Activated CD8-positive, alpha-beta memory T cell treated with anti-CD3 and anti-CD28 coated beads for 4 hours (primary cell): ENCODE measurements at places on chromosomes 5 and 9.

DNA sequence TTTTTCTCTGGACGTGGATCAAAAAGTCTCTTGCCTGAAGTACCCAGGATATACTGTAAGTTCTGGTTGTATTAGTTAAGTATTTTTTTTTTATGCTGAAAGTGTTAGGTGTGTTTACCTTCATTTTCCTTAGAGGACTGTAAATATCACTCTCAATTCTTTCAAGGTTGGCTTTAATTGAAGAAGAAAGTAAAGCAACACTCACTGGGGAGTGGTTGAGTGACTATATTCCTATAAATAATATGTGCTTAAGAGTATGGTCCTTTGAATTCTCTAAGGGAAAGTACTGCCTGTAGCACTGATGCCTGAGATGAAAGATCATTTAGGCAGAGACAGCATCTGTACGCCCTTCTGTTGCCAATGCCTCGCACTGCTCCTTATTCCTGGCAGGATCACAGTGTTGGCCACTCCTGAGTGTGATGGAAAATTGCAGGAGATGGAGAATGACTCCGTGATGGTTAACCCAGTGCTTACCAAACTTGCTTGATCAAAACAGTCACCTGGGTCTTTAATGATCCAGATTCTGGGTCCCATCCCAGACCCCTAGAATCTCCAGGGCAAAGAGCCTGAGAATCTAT is 182.0 kb upstream of the MPDZ start:
- DNase-seq, result no peak

- DNase-seq, result no peak
These were observed 760.0 kb upstream of the FAM174A start for GRCh38 chr5:99775189-99775588.

DNA sequence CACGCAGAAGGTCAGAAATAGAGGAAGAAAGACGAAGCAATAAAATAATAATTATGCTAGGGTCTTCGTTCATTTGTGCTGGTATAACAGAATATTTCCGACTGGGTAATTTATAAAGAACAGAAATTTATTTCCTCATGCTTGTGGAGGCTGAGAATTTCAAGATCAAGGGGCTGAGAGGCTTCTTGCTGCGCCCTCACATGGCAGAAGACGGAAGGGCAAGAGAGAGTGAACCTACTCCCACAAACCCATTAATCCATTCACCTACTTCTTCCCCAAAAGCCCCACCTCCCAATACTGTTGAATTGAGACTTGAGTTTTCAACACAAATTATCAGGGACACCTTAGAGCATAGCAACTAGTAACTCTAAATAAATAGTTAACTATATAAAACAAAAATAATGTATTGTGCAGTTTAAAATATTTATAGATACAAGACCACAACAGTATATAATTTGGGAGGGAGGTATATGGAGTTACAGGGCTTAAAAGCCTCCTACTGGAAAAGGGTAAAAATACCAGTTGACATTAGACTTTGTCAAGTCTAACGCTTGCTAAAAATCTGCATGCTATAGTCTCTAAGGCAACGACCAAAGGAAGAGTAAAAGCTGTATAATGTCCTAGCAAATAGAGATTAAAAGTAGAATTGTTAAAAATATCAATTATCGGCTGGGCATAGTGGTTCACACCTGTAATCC is 40.3 kb upstream of the NAA35 start:
- DNase-seq, result no peak

DNA sequence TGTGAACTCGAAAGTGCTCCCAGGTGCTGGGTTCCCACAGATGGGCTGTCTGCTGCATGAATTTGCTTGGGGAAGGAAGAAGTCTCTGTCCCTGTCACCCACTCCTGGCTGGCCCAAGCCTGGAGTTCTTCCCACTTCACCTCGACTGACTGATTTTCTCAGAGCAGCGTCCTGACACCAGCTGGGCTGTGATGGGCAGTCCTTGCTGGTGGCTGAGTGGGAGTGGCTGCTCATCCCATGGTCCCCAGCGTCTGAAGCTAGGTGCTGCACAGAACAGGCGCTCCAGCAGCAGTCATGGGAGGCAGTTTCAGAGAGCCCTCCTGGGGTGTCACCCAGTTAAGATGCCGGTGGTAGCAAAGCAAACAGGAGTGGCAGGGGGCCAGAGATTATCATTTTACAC is 10.1 kb upstream of the NEURL1B start:
- DNase-seq, result no peak

GRCh38 chr5:139177809-139178588 is 20.2 kb downstream of the SIL1 start:
- no peak for DNase-seq

DNA sequence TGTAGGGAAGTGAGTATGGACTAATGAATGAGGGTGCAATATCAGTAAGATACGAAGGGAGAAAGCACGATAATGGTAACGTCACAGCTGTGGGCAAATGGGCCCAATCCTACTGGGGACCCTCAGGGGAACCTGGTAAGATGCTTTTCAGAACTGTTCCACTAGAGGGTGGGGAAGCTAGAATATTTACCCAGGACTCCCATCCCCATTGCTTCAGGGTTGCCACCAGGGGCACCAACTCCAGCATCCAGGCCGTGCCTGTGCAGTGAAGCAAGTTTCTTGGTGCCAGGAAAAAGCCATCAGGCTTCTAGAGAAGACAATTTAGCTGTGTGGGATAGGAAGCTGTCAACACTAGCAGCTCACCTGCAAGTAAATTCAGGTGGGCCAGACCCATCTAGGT is 409.3 kb downstream of the AGTPBP1 start:
- DNase-seq, result no peak

GRCh38 chr9:88628114-88628513 is 93.1 kb downstream of the NXNL2 start:
- DNase-seq, result no peak

- DNase-seq, result no peak
These were observed 1354.4 kb upstream of the C9orf72 start for GRCh38 chr9:28927691-28928090.
